ENCODE measurements at places on chromosomes 12 and 14.

- DNase-seq = no peak
Observed at GRCh38 chr12:117035287-117035686, 63.9 kb downstream of the TESC start.

DNA sequence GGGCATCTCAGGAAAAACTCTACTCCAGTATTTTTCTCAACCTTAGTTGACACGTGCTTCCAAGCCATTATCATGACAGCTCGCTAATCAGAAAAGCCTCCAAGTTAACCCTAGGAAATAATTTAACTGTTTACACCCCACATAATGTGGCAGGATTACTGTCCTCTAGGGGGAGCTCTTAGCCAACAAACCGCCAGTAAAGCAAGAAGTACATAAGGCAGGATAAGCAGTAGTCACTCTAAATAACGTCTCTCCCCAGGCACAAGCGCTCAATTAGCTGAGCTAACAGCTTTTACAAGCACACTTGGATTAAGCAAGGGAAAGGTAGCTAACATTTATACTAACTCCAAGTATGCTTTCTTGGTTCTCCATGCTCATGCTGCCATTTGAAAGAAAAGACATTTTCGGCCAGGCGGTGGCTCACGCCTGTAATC is 22.8 kb downstream of the APOBEC1 start:
- no peak for DNase-seq

- no peak for DNase-seq
Observed at GRCh38 chr14:71595441-71595840, 336.8 kb upstream of the RGS6 start.

DNA sequence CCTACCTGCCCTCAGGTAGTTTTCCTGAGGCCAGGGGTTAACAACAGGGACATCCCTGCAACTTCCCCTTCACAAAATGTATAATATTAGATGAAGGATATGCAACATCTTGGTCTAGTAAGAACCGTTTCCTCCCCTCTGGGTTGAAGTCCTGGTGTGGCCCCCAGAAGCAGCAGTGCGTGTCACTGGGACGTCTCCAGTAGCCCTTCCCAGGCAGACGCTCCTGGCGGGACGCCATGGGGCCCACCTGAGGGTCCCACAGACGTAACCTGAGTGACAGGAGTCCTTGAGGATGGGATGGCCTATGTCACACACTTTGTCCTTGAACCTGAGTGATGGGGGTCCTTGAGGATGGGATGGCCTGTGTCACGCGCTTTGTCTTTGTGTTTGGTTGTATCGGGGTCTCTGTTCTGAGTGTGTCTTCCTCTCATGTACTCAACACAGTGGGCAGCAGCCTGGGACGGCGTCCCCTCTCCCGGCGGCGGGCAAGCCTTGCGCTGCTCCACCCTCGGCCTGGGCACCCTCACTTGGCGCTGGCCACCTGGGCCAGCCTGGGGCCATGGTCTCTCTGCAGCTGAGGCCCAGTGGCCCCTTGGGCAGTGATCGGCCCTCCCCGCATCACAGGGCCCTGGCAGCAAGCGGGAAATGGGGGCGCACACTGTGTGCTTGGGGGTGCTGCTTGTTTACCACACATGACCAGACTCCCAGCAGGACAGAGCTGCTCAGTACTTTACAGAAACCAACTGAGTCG is 14.3 kb upstream of the AMN start:
- DNase-seq = no peak

GRCh38 chr12:103833095-103833775 is 7.8 kb downstream of the NT5DC3 start:
- no peak for DNase-seq
